ENCODE measurements at places on chromosomes 2 and 18.

DNA sequence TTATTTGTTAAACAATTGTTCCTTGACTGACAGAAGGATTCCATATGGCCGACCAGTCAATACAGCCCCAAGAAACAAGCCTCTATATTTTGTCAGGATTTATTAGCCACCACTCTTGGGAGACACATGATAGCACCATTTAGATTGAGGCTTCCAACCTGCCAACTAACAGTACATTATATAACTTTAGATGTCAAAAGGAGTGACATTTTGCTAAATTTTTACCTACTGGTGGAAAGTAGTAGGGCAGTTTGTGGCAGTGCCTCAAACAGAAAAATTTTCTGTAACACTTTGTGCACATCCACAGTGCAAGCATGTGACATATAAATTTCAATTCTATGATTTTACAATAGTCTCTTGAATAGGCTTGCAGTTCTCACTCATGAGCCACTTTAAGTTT is 464.0 kb downstream of the TRIB2 start:
- DNase-seq: no peak

GRCh38 chr2:157152362-157152761 is 105.1 kb upstream of the GALNT5 start:
- DNase-seq: no peak

DNA sequence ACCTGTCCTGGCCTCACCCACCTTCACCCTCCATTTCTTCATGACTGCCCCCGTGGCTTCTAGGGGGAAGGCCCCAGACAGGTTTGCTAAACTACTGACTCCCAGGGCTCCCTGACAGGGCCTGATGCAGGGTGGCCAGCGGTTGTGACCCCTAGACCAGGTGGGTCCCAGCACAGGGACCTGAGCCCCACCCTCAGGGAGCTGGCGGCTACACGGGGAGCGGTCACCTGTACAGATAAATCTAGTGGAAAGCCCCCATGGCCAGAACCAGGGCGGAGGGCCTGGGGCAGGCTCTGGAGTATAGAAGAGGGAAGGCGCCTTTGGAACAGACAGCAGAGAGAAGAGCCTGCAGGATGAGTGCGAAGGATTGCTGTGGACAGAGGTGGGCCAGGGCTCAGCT is 42.5 kb upstream of the PLB1 start:
- no peak for DNase-seq

- DNase-seq: no peak
Observed at GRCh38 chr2:102137138-102137537, 5.4 kb upstream of the IL1R1 start.

DNA sequence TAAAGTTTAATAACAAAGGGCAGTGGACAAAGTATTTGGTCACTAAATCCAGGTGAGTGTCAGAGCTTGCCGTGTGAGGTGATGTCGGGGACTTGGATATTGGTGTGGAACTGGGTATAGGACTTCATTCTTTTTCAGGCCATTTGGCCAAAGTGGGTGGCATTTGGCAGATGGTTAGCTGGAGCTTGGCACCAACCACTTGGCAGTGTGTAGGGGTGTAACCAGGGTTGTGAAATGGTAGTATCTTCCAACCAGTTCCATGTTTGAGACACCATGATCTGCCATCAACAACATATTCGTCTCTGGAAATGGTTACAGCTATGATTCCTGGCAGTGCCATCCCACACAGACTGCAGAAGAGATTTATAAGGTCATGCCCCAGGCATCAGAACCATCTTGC is 113.9 kb downstream of the CCDC85A start:
- DNase-seq: no peak

DNA sequence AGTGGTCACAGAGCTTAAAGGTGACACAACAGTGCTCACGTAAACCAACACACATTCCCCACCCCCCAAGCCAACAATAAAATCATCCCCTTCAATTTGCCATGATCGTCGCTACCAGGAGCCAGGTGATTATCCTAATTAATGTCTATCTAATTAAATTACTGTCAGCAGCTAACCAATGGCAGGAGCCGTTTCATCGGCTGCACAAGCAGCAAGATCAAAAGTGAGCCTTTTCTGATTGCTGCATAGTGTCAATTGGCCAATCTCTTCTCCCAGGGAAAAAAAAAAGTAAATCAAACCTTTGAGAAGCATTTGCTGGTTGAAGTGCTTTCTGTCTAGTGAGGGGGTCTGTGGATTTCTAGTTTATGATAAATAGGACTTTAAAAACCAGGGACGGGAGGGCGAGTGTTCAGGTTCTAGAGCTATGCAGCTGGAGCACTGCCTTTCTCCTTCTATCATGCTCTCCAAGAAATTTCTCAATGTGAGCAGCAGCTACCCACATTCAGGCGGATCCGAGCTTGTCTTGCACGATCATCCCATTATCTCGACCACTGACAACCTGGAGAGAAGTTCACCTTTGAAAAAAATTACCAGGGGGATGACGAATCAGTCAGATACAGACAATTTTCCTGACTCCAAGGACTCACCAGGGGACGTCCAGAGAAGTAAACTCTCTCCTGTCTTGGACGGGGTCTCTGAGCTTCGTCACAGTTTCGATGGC is at the start of gene TBR1:
TBR1 (plus strand) TSS at position 311 of the 721 bp plus-strand sequence; CDS start at position 425, 114 bp downstream.
- DNase-seq: no peak

DNA sequence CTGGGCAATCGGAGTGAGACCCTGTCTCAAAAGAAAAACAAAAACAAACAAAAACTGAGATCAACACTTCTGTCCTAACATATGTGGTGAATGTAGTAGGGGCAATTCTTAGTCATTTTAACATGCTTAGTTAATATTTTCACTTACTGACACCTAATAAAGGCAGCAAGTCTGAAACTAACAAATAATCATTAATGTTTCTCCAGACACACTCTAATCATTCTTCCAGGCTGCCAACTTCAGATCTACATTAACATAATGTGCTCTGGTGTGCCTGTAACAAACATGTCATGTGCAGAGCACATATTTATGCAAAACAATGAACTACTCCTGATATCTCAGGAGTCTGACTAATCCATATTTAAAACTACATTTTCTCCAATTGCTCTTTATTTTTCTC is 6.0 kb downstream of the KRCC1 start:
- no peak for DNase-seq

DNA sequence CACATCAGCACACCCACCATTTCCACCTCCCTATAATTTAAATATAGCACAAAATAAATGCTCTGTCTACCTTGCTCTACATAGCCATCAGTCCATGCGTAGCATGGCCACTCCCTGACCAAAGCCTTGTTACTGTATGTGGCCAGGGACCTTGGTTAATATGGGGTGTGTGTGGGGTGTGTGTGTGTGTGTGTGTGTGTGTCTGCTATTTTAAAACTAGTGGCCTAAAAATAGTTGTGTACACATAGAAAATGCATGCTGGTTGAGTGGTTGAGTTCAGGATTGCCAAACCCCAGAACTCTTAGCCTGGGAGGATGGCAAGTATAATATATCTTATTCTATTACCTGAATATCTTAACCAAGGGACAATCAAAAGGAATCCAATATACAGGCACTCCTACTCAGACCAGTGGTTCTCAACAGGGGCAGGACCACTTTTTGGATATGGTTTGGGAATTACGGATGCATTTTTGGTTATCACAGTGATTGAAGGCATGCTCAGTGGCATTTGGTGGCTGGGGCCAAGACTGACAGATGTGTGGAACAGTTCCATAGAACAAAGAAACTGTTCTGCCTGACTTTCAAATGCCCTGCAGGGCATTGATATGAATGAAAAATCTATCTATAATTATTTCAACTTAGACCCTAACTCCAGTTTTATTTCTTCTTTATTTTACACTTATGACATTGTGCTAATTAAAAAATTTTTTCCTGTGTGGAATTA is 72.3 kb upstream of the PSME4 start:
- no peak for DNase-seq

DNA sequence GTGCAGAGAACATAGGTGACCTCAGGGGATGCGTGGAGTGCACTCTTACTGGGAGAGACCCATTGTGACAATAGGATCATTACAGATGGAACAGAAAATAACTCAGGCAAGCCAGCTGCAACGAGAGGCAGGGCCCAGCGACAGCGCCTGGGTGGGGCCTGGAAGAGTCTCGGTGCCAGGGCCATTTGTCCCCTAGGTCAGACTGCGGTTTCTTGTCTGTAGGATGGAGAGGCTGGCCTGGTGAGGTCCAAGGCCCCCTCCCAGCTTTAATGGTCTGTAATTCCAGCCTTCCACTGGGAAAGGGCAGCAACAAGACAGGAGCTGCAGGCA is 208.6 kb upstream of the APCDD1 start:
- DNase-seq: no peak

GRCh38 chr2:69489793-69490192 is 52.6 kb upstream of the NFU1 start:
- DNase-seq: no peak

DNA sequence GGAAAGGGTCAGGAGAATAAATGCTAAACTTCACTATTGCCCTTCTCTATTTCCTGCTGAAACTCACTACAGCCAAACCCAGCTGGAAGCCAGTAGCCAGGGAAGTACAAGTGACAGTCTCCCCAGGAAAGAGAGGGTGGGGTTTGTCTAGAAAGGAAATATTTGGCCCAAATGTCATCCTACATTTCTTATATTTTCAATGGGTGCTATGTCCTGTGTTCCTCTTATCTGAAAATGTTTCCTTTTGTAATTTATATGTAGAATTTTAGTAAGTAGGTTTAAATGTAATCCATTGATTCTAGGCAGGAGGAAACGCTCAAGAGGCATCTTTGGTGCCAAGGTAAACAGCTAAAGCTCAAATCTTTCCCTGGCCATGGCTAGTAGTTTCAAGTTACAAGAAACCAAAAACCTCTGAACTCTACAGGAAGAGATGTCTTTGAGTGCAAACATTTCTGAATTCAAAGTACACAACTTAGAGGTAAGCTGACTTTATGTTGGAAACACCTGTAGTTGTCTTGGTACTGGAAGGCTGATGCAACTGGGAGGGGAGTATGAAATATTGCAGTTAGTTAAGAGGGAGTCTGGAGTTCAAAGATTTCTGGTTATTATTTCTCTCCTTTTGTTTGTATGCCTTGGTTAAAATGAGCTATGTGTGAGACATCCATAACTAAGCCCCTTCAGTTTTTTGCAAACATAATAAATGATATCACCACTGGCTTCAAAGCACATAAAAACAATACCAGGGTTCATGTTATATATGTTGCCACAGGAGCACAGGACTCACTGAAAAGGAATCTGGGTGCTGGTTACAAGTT is 356.1 kb upstream of the ZC3H15 start:
- no peak for DNase-seq

- no peak for DNase-seq
Observed at GRCh38 chr2:183063083-183063482, 15.5 kb upstream of the DUSP19 start.

- DNase-seq: no peak
Observed at GRCh38 chr18:48477348-48477747, 61.5 kb upstream of the CTIF start.

GRCh38 chr2:71926089-71926447 is 221.6 kb downstream of the CYP26B1 start:
- DNase-seq: no peak

GRCh38 chr2:190441564-190441963 is 33.4 kb downstream of the MFSD6 start:
- DNase-seq: no peak

GRCh38 chr2:217337771-217338170 is 477.9 kb upstream of the TNP1 start:
- DNase-seq: no peak

DNA sequence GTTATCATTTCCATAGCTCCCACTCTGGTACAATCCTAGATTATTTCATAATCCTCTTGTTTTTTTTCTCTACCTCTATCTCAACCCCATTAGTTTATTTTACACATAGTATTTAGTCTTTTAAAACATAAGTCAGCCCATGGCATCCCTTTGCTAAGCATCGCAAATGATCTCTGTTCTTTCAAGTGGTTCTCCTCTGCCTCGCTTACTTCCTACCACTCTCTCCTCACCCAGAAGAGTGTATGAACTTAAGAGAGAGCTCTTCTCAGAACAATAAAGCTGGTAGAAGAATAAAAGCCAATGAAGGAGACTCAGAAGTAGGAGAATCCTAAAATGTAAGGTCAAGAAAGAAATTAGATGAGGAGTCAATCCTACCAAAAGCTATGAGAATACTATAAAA is 12.2 kb upstream of the ITPRID2 start:
- DNase-seq: no peak

- no peak for DNase-seq
Observed at GRCh38 chr2:69770747-69771146, 28.8 kb downstream of the ANXA4 start.

GRCh38 chr18:49172246-49172645 is 221.5 kb upstream of the SMAD7 start:
- no peak for DNase-seq

DNA sequence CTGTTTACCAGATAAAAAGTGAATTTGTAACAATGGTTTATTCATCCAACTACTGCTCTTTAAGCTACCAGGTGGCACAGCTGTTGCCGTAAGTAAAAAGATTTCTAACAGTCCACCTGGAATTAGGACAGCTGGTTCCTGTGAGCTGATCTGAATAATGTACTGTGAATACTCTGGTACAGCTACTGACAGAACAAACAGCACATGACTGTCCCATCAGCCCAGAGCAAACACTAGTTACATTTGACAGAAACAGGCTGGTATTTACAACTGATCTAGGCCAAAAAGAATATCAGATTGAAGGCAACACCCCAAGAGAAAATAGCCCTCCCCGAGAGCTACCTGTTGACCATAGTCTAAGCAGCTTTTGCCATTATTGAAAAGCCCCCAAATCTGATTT is 840.4 kb downstream of the CPS1 start:
- DNase-seq: no peak

DNA sequence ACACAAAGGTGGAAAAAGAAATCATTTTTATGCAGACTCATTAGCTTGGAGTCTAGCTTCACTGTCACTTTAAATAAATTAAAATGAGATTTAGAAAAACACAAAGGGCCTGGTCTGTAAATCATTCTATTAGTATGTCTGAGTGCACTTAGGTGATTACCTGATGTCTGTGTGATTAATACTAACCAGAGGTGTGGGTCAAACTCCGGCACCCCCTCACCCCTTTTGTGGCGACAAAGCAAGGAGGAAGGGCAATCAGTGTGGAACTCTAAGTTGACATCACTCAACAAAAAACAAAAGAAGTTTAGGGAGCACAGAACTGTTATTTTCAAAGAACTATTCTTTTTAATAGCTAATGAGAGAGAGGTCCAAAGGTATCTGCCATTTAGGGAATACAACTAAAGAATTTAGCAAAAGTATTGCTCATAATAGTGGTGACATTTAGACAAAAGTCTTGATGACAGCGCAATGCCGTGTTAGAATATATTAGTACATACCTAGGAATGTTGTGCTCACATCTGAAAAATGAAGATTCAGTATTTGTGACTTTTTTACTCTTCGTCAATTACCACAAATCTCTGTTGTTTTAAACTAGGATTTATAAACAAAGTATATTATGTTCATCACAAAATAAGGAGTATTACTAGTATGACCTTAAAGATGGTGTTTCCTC is 66.3 kb downstream of the ZEB2 start:
- no peak for DNase-seq
